ENCODE measurements at places on chromosomes 2 and 18.

GRCh38 chr2:154484338-154485099 lies 214.0 kb upstream of the KCNJ3 start:
- DNase-seq: no peak

DNA sequence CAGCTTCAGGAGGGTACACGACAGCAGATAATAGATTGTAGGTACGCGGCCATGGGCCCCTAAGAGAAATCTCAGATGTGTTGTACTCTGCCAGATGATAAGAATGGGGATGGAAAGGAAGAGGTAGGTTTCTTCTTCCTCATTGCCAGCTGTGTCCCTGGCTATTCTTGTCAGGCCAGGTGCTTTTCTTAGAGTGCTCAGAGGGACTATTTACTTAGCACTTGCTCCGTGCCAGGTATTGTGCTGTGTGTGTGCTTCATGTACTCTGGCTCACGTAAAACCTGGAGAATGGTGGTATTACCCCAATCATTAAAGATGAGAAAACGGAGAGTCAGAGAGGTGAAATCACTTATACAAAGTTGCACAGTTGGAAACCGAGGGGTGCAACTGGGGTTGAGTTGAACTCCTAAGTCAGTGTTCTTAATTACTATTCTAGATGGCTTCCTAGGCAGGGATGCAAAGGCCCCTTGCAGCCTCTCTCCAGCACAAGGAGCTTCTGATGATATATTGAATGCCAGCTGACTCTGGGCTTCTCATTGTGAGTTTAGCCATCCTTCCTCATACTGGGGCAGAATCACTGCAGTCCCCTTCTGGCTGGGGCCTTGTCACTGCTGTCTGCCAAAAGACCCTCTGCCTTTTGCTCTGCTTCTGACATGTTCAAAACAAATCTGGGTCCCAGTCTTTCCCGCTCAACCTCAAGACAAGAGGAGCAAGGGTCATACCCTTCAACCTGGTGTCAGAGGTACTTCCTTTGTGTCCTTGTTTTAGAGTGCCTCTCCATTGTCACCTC lies 60.7 kb downstream of the LYPD1 start:
- no peak for DNase-seq

- DNase-seq: no peak
Observed at GRCh38 chr18:55435592-55435991, 152.4 kb downstream of the TCF4 start.

- DNase-seq: no peak
Observed at GRCh38 chr2:222922019-222922800, 61.4 kb downstream of the ACSL3 start.

DNA sequence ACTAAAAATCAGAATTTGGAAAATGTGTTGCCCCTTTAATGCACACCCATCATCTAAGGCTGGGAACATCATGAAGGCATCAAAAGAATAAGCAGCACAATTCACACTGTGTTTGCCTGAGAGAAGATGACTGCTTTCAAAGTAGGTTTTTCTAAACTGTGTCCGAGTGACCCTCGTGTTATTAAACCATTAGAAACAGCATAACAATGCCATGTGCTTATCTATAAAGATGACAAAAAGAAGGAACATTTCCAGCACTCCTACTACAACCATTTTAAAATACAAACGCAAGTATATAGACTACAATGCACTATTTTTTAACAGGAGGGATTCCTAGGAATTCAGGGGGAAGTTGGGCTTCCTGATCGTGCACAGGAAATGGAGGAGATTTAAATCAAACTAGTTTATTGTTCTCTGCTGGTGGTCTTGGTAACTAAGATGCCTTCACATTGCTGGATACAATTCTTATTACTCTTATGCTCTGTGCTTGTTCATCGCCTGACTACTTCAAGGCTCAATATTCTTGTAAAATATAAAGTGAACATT lies 305.9 kb upstream of the CCDC68 start:
- no peak for DNase-seq

DNA sequence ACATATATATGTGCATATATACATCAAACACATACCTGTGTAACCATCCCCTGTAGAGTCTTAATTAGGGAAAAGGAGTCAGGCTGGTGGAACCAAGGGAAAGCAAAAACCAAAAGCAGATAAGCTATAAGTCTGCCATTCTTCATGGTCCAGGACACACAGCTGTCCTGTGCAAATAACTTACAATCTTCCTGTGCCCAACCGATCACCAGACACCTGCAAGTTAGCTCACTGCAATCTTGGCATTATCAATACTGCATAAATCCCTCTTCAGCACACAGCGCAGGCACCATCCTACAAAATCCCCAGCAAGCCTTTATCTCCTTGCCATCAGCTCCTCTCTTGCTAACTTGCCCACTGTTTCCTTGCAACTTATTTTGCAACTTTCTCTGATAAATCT lies 60.8 kb upstream of the DYNAP start:
- DNase-seq: no peak

DNA sequence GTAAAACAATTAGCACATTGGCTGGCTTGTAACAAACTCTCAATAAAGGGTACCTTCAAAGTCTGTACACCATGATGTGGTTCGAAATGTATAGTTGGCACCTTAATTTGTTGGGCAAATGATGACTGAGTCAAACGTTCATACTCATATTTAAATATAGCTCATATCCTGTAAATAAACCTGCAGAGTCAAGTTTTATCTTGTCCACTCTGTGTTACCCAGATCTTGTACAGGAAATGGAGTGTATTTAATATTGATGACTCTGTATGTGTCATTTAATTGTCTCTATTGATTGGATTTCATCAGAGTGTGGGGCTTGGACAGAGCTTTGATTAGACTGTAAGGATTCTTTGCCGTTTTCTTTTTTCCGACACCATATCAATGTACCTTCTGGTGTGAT lies 805.6 kb upstream of the ZEB2 start:
- no peak for DNase-seq

GRCh38 chr18:58616446-58616845 lies 12.4 kb downstream of the ALPK2 start:
- no peak for DNase-seq

DNA sequence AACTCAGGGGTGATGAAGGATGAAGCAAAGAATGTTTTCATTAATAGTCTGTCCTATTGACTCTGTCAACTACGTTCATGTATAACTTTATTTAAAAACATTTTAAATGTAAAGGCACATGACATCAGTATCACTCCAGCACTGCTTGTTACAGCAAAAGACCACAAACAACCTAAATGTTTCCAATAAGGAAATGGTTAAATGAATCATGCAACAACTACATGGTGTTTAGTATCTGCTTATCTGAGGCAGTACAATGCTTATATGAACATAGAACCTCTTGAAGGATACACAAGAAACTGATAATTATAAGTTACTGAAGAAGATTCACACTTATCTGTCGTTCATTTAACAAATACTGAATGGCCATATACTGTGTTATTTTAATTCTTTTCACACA lies 8.4 kb downstream of the BARD1 start:
- no peak for DNase-seq

DNA sequence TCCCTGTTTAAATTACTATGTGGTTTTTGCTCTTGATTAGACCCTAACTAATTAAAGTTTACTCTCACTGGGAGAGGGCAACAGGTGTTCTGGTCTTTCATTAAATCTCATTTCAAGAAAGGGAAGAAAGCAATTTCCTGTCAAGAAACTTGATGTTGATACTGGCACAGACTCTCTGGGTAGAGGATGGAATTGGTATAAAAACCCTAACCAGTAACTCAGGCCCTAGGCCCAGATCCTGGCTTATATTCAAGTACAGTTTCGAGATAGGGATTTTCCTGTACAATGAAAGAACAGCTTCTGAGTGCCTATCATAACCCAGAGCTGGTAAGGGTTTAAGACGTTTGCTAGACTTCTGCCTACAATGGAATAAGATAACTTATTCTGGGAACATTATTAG lies 61.6 kb upstream of the ACYP2 start:
- no peak for DNase-seq

DNA sequence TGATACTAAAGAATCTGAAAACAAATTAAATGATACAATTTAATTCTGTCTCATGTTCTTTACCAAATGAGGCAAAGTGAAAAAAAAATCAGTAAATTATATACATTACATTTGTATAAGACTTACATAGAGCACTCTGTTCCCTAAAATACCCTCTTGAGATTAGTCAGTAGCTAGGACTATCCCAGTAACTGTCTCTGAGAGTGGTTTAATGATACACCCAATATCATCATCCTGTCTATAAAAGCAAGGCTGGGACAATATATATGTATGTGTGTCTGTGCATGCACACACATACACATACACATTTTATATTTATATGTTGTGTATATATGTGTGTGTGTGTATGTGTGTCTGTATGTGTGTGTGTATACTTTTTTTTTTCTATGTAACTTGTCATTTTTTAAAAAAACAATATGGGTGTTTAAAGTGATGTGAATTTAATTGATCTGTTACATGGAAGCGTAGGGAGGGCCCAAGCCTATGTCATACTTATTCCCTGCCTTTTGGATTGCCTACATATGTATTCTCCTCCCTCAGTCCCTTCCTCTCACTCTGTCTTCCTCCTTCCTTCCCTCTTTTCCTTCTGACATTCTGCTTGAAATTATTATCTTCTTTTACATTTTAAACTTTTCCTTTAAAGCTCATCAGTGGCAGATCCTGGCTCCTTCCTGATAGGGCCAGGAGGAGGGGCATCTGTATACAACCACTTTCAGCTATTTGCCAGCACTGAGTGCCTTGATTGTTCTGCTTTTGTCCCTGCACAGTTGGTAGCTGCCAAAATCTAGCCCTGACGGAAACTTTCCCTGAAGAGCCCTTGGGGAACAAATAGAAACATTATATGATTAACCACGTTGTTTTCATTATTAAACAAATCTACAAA lies 6.8 kb downstream of the ASXL3 start:
- DNase-seq: no peak

- no peak for DNase-seq
Observed at GRCh38 chr2:54461261-54461660, 5.1 kb downstream of the SPTBN1 start.

DNA sequence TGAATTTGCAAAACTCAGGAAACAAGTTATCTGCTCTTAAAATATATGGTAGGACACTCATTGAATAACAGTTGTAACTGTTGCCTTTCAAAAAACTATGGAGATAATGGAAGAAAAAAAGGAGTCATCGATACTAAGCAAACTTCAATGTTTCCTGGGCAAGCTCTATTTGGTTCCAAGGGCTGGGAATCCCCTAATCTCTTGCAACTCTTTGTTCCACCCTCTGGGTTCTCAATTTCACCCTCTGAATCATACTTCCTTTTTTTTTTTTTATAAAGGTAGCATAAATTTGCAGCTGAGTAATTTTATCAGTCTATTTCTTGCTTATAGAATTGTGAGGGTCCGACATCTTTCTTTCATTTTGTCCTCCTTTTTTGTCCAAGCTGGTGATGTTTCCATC lies 36.7 kb downstream of the SLC9A4 start:
- DNase-seq: peak; percentile 61
